ENCODE measurements at places on chromosomes 1 and 21.

DNA sequence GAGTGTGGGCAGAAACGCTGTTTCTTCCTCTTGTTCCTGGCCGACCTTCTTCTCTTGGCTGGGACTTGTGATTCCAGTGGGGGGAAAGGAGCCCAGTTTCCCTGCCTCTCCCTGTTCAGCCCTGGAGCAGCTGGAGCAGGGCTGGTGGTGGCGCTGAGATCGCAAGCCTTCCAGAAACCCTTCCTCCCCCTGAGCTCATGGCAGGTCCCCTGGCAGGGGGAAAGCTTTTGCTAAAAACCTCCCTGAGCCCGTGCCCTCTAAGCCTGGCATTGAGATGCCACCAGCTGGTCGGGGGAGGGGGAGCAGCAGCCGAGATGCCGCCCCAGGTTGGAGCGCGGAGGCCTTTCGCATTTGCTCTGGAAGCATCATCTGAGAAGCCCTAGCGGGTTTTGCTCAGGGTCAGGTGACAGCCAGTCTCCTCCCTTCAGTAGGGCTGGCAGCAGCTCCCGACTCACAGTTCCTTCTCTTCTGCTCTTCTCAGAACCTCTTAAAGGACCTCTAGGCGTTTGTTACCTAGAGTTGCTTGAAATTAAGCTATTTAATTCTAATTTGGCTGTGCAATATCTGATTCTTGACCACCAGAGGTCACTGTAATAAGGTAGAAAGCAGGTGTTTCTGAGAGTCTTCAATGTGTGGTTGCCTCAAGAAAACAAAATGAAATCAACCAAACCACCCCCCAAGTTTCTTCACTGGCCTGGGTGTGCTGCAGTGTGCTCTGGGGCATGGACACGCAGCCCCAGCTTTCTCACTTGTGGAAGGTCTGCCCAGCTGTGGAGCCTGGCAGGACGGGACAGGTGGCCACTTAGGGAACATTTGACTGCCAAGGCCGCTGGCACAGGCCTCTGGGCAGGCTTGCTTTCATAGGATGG lies 257.3 kb downstream of the CAMTA1 start:
- DNase-seq, result peak; percentile 55

DNA sequence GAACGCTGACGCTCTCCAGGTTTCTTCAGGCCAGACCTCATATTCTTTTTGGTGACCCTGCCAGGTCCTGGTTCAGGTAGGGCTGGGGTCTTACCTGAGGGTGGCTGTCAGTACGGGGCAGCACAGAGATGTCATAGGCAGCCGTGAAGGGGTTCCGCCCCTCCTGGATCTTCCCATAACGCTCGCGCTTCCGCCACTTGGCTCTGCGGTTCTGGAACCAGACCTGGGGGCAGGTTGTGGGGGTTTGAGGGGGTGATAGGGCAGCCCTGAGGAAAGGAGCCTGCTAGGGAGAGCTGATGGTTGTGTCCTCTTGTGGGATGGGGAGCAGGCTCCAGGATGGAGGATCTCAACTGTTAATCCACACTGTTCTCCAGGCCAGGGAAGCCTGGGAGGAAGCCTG lies 9.1 kb downstream of the ALX3 start:
- DNase-seq, result no peak

DNA sequence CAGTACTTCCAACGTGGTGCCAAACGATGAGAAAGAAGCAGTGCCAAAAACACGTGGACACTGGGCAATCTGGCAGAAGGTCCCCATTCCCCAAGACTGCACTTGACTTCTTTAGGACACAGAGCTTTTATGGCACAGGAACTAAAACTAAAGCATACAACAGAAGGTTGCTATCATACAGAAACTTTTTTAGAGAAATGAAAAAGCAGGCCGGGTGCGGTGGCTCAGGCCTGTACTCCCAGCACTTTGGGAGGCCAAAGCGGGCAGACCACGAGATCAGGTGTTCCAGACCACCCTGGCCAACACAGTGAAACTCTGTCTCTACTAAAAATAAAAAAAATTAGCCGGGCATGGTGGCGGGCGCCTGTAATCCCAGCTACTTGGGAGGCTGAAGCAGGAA lies 43.0 kb downstream of the GNB1 start:
- DNase-seq, result no peak

- no peak for DNase-seq
These were observed 11.3 kb downstream of the UBE2G2 start for GRCh38 chr21:44790368-44790767.

DNA sequence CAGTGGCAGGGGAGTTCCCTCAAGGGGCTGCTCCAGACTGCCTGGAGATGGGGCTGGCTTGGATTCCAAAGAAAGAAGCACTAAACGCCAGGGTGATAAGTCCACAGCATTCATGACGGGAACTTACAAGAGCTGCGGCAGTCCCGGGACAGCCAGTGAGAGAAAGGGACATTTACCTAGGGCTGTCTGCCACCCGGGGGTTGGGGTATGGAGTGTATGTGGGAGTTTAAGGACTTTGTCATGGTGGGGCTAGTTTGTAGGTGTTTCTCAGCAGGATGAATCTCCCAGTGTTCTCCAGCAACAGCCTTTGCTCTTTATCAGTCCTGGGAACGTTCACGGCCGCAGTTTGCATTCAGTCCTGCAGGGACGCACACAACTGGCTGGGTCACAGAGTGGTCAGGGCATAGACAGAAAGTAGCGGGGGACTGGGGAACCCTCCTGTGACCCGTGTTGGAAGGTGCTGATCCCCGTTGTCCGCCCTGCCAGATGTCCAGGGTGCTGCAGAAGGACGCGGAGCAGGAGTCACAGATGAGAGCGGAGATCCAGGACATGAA lies 41.4 kb upstream of the HMGN1 start:
- no peak for DNase-seq

DNA sequence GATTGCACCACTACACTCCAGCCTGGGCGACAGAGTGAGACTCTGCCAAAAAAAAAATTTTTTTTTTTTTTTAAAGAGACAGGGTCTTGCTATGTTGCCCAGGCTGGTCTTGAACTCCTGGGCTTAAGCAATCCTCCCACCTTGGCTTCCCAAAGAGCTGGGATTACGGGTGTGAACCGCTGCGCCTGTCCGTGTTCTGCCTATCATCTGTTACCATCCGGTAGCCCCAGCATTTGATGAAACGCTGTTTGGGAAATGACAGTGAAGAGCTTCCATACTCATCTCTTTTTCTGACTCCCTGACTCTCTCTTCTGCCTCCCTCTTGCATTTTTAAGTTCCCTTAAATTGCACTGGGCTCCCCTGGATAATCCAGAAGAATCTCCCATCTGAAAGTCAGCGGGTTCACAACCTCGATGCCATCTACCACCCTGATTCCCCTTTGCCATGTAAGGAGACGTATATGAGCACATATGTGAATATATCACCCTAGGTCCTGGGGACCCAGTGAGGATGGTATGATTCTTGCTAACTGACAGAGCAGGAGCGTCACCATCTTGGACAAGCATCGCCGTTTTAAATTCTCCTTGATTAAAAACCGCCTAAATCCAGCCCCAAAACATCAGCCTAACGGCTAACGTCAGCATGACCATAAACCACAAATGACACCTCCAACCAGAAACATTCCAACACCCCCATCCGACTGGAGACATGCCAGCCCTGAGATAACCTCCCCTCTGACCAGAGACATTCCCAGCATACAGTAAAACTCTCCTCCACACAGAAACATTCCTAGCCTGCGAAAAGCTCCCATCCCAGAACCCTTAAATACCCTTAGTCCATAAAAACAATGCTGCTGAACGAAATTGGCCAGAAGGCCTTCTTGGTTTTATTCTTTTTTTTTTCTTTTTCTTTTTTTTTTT lies 12.4 kb downstream of the TNFRSF8 start:
- no peak for DNase-seq

DNA sequence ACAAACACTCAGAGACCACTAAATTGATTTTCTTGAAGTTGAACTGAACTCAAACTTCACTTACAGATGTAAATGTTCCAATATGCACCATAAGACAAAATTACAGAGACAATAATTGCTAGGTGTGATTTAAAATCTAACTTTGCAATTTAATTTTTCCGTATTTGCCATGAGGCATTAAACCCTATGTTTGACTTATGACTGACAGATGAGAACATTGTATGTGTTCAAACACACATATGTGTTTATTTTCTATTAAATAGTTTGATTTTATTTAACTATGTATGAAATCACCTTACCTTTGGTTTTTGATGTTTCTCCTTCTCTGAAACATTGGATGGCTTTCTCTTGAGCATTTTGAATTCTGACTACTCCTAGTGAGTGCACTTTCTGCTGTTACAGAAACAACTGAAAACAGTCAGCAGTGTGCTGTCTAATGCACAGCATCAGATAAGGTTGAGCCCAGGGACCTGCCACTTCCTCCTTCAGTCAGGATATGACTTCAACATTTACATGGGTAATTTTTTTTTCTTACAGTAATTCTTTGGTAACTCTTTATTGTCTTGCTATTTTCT lies at the start of gene SAMSN1:
TSS of gene SAMSN1 (minus strand) at position 410 of the 575 bp plus-strand sequence. CDS start at position 356, 54 bp downstream.
- peak; percentile 45 for DNase-seq

GRCh38 chr1:72375226-72375625 lies 92.9 kb upstream of the NEGR1 start:
- DNase-seq, result no peak

- no peak for DNase-seq
These were observed 27.1 kb upstream of the LEPR start for GRCh38 chr1:65393347-65393746.

DNA sequence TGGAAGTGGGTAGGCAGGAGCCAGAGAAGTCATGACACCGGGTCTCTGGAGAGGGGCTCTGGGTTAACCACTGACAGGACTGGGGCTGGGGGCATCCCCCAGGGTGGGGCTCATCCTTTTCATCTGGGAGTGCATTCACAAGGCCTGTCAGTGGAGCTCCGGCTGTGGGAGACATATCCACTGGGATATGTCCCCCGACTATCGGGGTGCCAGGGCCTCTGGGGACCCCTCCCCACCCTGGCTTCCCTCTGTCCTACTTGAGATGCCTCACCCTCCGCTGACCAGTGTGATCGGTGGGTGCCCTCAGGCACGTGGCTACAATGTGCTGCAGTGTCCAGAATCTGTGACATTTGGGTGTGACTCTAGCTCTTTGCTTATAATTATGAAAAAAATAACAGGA lies 92.3 kb upstream of the CD34 start:
- no peak for DNase-seq

DNA sequence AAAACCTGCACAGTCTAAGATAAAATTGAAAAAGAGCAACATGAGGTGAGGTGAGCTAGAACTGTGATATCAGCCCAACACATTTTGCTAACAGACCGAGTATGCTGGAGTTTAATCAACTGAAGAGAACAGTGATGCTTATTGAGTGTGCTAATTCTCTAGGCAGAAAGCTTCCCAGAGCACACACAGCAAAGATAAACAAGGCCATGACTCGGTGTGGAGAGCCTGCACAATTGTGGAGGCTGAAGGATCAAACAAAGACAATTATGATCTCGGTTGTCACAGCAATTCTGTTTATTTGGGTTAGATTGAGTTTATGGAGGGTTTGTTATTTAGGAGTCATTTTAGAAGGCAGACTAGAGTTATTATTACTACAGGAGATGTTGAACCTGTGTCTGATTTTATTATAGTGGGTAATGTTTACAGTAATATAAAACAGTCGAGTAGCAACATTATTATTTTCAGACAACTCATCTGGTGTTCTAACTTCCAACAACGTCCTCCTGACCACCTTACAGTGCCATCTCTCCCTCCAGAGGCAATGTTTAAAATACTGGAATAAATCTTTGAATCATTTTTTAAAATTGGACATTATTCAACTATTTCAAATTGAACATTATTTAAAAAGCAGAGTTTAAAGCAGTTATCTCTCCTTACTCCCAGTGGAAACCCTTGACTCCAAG lies 40.2 kb downstream of the DPT start:
- peak; percentile 50 for DNase-seq

DNA sequence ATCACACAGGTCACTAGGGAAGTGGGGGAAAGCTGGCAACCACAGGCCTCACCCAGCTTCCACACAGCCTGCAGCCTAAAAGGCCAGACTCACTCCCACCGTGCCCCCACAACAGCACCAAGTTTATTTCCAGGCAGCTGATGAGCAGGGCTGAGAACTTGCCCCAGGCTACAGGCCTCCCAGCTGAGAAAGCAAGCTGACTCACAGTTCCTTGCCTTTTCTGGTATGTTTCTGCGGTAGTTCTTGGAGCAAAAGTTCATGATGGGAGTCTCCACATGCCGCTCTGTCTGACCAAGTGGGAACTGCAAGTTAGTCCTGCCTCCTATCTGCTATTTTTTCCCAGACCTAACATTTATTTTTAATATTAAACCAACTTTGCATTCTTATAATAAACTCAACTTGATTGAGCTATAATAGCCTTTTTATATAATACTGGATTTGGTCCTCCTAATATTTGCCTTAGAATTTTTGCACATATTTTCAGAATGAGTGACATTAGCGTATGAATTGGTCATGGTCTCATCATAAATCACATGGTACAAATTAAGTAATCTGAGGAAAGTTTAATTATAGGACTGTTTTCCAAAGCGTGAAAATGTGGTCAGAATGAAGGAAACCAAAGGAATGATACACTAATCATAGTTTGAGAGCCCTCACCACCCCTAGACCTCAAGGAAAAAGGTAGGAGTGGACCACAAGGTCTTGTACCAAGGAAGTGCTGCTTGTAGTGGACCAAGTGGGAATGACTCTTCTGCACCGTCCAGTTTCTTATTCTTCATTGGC lies 30.7 kb downstream of the RPAP2 start:
- no peak for DNase-seq

- DNase-seq, result no peak
These were observed 19.9 kb downstream of the HIPK1 start for GRCh38 chr1:113949007-113949406.

DNA sequence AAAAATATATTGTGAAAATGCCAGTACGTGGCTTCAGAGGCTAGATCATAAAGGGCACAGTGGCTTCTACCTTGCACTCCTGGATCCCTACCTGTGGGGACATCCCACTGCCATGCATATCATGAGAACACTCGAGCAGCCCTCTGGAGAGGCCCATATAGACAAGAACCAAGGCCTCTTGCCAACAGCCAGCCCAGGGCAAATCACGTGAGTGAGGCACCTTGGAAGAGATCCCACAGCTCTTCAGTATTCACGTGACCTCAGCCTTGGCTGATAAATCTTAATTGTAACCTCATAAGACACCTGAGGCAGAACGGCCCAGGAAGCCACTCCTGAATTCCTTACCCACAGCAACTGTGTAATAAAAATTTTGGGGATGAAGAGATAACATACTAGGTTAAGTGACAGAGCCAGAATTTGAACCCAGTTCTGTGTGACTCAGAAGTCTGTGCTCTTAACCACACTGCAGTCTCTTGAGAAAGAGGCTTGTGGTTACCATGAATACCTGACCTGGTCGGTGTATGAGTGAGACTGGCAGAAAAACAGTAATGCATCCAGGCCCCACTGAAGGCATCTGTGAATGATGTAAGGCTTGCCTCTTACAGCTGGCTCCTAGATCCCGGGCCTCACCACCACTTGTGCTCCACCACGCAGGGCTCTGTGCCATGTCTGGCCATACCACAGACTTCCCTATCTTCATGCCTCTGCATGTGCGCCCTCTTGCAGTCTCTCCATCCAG lies 6.9 kb upstream of the A3GALT2 start:
- peak; percentile 75 for DNase-seq

- DNase-seq, result no peak
These were observed 3.3 kb upstream of the TMEM240 start for GRCh38 chr1:1543706-1544099.

DNA sequence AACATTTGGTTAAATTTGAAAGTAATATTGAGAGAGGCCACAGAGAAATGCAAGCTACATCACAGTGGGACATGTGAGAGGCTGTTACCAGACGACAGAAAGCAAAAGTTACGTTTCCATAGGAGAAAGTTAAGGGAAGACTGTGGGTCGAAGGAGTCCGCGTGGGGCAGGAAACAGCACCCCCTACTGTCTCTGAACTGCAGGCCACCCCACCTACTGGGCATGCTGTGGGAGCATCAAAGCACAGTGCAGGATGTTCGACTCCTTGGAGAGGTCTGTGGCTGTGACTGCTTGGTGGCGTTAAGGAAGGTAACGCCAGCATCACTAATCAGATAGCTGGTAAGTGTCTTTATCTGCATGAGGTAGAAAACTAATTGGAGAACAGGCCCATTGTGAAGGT lies 123.9 kb downstream of the PTBP2 start:
- DNase-seq, result peak; percentile 20

Data from Ammon's horn (tissue), 1 donor.